ENCODE measurements at places on chromosomes 6 and 20.

GRCh38 chr20:37282556-37282955, 6.9 kb upstream of the MANBAL start:
- DNase-seq = no peak

GRCh38 chr6:138107752-138108592, 753 bp upstream of the PERP start:
- peak; percentile 57 for DNase-seq

DNA sequence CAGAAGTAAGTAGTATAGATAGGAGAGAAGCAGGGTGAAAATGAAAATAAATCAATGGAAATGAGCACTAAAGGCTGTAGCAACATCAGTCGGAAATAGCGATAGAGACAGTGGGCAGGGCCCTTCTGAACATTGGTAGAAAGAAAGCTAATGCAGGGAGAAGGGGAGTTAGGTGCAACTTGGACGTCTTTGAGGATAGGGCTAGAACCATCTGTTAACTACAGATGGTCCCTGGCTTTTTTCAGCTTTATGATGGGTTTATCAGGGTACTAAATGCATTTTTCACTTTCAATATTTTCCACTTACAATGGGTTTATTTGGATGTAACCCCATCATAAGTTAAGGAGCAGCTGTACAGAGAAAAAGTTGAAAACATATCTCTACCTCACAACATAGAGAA, 72.8 kb upstream of the CNR1 start:
- no peak for DNase-seq

DNA sequence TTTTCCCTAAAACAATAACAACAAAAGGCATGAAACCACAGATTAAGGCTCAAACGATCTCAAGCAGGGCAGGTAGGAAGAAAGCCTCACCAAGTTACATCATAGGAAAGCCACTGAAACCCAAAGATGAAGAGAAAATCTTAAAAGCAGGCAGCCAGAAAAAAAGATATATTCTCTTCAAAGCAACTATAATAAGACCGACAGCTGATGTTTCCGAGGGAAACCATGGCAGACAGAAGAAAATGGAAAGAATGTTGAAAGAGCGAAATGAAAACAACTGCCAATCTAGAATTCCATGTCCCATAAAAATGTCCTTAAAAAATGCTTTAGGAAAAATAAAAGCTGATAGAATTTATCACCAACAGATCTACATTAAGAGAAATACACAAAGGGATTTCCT, 161.5 kb upstream of the THBS2 start:
- no peak for DNase-seq

GRCh38 chr6:15400572-15401004, 154.7 kb downstream of the JARID2 start:
- no peak for DNase-seq

GRCh38 chr6:129893640-129894039, 32.5 kb upstream of the TMEM244 start:
- no peak for DNase-seq

- DNase-seq = no peak
Measured at GRCh38 chr6:133468591-133468990, 227.4 kb downstream of the EYA4 start.

- peak; percentile 41 for DNase-seq
Measured at GRCh38 chr6:113654396-113654795, 202.7 kb upstream of the MARCKS start.

- DNase-seq = no peak
Measured at GRCh38 chr6:90139272-90139817, 157.3 kb downstream of the BACH2 start.

- DNase-seq = no peak
Measured at GRCh38 chr6:81166770-81167169, 585.7 kb downstream of the TENT5A start.

GRCh38 chr6:44430326-44430725, 42.8 kb downstream of the CDC5L start:
- DNase-seq = no peak

DNA sequence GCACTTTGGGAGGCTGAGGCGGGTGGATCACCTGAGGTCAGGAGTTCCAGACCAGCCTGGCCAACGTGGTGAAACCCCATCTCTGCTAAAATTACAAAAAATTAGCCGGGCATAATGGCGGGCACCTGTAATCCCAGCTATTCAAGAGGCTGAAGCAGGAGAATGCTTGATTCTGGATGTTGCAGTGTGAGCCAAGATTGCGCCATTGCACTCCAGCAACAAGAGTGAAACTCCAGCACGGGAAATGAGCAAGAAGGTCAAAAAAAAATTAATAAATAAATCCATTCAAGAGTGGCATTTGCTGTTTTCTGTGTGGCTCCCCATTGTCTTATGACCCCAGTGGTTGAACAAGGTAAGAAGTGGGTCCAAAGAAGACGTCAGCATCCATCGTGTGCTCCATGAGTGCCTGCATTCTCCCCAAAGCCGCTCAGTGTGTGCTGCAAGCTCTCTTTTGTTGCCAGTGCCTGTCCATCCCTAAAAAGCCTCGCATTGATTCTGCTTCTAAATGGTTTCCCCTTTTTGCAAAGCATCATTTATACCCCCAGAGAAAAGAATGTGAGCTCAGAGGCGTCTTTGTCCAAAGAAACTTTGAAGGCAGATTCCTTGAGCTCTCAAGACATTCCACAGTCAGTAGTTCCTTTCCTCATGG, 38.8 kb upstream of the MAP3K4 start:
- no peak for DNase-seq

- no peak for DNase-seq
Measured at GRCh38 chr20:57262301-57262700, 4.1 kb downstream of the BMP7 start.

DNA sequence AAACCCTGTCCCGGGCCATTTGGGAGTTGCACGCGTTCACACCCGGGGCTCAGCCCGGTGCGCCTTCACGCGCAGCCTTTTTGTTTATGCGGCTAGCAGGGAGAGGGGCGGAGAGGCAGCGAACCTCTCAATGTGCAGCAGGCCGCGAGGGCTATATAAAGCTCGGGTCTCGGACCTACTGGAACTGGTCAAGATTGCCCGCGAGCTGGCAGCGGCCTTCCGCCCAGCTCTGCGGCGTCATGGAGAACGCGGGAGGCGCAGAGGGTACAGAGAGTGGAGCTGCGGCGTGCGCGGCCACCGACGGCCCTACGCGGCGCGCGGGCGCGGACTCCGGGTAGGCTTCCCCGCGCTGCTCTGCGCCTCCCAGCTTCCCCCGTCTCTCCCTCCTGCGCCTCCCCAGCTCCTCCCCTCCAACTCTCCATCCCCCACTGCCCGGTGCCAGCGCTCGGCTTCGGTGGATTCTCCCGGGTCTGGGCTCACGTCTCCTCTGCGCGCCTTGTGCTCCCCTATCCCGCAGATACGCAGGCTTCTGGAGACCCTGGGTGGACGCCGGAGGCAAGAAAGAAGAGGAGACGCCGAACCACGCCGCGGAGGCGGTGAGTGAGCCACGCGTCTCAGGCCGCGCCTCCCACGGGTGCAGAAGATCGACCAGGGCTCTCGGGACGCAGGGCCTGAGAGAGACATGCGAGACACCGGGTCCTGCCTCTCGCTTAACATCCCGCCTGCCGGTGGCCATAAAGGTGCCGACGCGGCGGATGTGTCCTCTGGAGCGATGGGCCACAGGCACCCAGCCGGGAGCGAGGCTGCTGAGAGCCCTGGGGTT, at the start of gene RIPPLY2:
Gene RIPPLY2, plus strand, starts transcription at position 183 of the 823 bp plus-strand sequence. Its CDS starts 57 bp downstream, at position 240.
- DNase-seq = no peak

DNA sequence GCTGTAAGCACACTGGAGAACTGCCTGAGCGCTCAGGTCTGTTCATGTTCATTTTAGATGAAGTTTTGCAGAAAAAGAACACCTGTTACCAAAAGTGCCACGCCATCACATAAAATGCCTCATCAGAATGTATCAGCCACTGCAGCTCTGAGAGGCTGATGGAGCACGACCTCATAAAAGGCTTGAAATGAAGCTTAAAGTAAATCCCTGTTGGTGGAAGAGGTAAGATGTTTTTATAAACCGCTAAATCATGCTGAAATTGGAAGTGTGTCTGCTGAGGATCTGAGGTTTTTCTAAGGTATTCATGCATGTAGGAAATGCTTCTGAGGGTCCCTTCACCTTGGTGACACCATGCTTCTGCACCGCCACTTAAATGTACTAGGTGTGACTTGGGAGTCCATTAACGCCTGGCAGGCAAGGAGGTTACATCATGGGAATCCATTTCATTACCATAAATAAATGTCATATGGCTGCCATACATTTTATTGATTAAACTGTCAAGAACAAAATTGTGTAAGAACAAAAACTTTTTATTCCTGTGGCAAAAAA, 363.1 kb upstream of the AGPAT4 start:
- no peak for DNase-seq

GRCh38 chr20:45987108-45987780, 15.2 kb upstream of the ZNF335 start:
- DNase-seq = peak; percentile 61

DNA sequence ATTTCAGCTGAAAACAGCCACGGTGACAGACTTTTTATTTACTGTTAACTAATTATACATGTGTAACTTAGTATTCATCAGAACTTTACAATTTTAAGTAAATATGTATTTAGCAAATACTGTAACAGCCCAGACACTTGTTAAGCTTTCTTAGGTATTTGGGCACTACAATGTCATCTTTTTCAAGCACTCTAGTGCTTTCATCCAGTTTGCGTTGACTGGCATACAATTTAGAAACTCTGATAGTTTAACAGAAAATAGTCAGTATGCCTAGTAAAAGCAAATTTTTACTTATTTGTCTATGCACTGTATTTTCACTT, 10.6 kb downstream of the RBM39 start:
- DNase-seq = no peak

- no peak for DNase-seq
Measured at GRCh38 chr6:107540465-107540857, 50.5 kb downstream of the SOBP start.

- no peak for DNase-seq
Measured at GRCh38 chr6:41161380-41161779, 1.5 kb downstream of the TREM2 start.

- DNase-seq = no peak
Measured at GRCh38 chr6:168671028-168671862, 230.3 kb downstream of the SMOC2 start.

DNA sequence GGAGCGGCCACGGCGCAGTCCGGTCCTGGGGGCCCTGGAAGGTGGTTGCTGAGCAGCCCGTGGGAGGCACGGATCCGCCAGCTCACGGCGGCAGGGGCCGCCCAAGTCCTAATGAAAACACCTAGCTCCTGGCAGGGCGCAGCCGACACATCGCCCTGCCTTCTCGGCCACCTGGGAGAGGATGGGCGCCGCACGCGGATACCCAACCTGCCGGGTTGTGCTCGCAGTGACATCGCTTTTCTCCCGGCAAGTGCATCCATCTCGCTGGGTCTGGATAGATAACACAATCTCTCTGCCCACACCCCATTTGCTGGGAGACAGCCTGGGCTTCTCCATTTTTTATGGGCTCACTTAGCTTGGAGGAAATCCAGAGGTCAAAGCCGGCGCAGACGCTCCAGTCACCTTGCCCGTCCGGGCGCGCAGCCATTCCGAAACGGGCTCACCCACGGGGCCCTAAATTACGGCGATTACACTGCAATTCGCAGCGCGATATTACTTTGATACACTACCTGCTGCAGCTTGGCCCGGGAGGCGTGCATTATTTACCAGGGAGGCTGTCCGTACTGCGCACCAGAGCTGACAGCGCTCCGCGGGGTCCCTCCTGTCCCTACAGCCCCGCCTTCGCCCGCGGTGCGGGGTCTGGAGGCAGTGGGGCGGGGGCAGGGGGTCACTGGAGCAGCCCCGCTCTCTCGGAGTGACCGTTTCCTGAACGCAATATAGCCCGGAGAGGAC, 36.2 kb upstream of the CCDC167 start:
- no peak for DNase-seq

GRCh38 chr6:30263734-30264133, 50.5 kb upstream of the TRIM26 start:
- DNase-seq = no peak

DNA sequence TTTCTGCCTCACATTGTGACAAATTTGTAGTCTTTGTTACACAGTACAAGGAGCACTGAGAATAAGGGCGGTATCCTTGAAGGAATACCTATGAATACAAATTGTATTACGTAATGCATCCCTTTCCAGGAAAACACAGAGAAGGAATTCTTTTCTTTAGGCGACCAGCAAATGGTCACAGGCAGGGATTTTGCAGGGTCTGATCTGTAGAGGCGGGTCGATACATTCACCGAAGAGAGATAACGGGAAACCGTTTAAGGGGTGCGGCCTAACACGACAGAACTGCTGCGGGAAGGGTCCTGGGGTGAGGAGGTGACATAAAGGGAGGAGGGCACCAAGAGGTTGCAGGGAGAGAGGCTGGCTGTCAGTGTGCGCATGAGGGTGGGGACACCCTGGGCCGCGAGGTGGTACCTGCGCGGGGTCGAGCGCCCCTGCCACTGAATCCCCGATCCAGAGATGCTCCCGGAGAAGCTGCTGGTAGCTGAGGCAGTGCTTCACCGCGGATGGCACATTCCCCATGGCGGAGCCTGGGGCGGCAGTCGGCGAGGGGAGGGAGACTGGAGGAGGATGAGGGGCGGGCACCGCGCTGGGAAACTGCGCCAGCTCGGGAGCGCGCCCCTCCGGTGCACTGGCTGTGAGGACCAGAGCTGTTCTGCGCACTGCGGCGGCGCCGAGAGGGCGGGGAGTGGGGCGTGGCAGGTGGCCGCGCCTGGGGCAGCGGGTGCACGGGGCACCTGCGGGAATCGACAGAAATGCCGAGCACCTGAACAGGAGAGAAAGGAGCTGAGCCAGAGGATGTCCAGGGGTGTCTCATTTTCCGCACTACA, at the start of gene HMGCLL1:
Gene HMGCLL1, minus strand, starts transcription at position 656 of the 827 bp plus-strand sequence. Its CDS starts 137 bp downstream, at position 519.
- no peak for DNase-seq

- DNase-seq = peak; percentile 54
Measured at GRCh38 chr6:137799950-137800568, 67.0 kb upstream of the TNFAIP3 start.

Data from HCT116 (cell line).